ENCODE measurements at places on chromosomes 4 and X. TPM values are rescaled to one million over a fixed set of nuclear protein-coding genes. Genes with fewer than 3 reads are reported as not detected.

FRMPD3 gene
- 0.54 TPM for total RNA-seq

DNA sequence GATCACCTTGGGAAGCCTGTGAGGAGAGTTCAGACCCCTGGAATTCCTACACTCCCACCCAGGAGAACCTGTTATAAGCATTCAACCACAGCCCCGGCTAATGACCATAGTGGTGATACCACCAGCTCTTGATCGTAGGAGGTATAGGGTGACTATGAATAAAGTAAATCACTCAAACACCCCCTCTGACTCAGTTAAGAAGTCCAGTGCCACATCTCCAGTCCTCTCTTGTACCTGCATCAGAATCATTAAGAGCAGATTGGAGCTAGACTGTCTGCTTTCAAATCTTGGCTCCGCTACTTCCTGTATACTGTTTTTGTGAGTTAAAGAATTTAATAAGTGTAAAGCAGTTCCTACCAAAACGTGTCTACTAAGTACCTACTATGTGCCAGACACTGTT lies 565.1 kb upstream of the DIPK2B start:
- no peak for DNase-seq

DNA sequence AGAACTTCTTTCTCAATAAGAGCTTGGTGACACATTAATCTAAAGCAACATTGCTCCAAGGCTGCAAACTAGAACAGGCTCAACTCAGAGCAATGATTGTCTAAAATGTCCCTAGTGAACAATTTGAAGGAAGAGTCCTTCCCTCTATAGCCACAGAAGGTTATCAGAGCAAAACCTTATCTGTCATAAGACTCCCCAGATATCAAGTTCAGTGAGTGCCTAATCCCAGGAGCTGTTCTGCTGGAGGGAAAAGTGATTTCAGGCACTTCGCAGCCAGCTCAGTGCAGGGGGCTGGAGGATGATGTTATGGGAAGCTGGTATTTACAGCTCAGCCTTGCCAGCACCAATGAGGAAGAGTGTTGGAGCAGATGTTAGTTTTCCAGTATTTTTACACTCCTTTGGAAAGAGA lies 497.5 kb downstream of the INPP4B start:
- DNase-seq: peak; percentile 21

GRID2 gene
- total RNA-seq: not detected

DNA sequence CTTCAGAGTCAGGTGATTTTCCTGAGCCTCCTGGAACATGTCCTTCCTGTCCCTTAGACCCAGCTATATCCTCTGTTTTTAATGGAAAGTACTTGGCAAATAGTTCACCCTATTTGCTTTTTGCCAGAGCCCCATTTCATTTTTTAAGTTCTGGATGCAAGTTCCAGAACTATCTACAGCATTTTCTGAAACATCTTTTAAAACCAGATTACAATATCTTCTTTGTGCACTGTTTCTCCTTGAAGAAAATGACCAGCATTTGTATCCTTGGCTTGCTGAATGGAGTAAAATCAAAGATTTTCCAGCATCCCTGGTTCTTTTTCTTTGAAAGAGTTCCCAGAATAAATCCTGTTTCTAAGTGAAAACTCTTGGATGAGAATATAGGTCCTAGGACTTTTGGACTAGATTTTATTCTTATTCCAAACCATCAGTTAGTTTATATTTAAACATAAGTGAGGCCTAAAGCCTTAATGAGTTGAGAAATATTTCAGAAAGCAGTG lies 224.3 kb downstream of the ANK2 start:
- DNase-seq: no peak

DNA sequence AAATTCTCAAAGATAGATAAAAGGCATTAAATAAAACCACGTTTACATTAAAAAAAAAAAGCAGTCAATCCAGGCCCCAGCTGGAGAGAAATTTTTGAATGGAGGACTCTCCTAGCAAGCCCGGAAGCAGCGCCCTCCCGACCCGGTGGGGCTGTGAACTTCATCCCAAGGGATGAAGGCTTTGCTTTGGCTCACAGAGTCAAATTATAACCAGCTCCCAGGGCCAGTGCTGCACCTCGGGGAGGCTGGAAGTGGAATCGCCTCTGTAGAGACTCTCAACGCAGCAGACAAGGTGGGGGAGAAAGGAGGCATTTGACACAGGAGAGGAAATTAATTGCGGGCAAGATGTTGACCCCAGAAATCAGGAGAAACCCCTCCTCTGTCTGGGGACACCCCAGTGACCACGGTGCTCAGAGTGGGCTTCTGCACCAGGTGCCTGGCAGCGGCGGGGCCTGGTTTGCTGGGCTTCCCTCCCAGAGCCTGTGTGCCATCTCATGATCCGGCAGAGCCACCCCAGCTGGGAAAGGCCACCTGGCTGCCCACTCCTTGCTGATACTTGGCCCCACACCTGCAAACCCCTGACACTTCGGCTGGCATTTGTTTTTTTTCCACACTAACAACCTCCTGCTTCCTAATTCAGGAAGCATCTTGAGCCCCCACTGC lies 71.7 kb downstream of the ABLIM2 start:
- DNase-seq: no peak

DNA sequence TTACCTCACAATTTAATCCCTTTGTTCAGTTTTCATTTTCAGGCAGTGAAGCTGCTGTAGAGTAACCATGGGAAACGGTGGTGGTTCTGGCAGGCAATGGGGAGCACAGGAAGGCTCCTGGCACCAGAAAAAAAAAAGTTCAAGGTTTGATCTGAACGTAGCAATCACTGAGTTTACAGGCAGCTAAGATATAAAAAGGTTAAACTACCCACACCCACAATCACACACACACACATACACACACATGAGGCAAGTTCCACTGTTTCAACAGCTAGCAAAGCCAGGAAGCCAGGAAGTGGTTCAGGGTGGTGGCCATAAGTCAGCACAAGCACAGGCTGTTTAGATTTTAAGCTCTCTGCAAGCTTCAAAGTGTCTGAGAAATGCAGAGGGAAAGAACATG lies at the start of gene SULT1B1:
Gene SULT1B1 (minus strand): TSS at position 166 of the 400 bp plus-strand sequence. CDS start 5,403 bp downstream, outside the sequence.
- no peak for DNase-seq

- DNase-seq: peak; percentile 21
Observed at GRCh38 chr4:48665555-48666186, 114.4 kb downstream of the FRYL start.

DNA sequence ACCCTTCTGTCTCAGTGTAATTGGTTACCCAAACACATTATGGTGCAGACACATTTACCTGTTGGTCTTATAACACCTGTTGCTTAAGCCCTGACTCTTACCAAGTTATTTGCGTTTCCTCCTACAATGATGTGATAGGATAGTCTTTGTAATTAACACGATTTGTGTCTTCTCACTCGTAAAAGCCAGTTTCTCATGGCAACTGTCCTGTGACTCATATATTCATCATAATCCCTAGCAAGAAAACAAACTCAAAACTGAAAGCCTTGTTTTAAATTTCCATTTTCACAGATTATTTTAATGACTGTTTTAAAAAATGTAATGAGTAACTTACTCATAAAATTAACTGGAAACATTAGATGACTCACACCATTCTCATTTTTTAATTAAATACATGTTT lies 495.2 kb downstream of the NLGN4X start:
- no peak for DNase-seq

- DNase-seq: no peak
Observed at GRCh38 chrX:49282647-49283011, 13.0 kb downstream of the PPP1R3F start.

DNA sequence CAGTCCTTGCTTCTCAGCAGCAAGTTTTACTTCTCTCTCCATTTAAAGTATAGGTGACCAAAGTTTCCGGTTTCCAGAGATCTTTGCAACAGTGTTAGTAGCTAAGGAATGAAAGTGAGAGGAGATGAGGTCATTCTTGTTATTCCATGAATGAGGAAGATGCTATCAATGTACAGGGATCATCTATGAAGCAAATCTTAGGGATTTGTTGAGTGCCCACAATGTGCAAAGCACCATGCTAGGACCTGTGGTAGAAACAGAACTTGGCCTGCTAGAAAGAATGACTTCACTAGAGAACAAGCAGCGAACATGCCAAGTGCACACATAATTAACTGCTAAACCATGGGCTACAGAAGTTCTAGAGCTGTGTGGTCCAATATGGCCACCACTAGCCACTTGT lies 112.5 kb downstream of the MID1 start:
- DNase-seq: no peak

CCDC110 gene
- total RNA-seq: 0.98 TPM

- DNase-seq: no peak
Observed at GRCh38 chrX:129544780-129545179, 4.7 kb downstream of the OCRL start.

PAK3 gene
- total RNA-seq: not detected

DNA sequence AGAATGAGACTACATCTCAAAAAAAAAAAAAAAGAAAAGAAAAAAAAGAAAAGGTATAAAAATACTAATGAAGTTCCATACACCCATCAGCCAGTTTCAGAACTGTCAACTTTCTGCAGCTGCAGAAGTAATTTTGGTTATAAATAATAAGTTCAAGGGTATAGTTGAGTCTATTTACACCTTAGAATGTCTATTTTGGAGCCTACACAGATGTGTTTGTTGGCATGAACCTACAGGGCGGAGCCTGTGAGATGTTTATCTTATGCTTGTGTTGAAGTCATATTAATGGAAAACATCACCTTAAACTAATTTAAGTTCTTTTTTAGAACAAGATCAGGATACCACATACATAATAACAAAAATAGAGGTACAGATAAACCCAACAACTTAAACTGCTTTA lies 85.8 kb downstream of the RAPGEF2 start:
- no peak for DNase-seq

DNA sequence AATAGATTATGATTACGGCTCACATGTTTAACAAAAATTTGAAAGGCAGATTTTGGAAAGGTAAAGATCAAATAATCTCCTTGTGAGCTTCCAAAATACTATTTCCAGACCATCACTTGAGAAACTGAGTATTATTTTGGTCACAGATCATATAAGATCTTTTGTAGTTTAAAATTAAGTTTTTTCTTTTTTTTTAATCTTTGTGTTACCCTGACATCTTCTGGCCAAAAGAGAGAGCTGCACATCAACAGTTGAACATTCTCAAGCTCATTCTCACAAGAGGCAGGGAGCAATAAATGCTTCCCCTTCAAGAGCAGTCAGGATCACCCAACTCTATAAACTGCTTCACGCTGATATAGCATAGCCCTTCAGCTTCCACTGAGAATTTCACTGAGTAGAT lies 15.9 kb downstream of the TMEM192 start:
- peak; percentile 15 for DNase-seq

DNA sequence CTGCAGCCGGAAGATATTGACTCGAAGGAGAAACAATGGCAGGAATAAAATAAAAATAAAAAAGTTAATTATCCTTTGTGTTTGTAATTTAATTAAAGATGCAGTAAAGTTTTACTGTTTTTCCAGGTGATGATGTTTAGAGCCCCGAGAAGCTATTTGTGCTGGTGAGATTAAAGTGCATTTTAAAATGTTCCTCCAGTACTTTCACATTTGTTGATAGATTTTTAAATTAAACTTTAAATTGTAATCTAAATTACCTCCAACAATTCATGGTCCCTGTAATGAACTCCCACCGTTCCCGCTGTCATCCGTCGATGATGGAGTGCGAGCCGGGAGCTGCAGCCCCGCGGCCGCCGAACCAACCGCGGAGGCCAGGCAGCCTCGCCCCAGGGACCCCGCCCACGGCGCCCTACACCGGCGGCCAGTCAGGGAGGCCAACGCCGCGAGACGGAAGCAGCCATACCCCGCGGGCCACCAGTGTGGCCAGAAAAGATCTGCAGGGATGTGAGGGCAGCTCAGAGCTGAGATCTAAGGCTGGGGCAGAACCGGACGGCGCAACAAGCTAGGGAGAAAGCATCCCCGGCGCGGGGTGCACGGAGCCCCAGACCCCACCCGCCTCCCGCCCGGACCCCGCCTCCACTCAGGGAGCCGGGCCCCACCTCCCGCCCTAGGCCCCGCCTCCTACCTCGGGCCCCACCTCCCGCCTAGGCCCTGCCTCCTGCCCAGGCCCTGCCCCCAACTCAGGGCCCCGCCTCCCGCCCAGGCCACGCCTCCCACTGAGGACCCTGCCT lies 104.0 kb downstream of the FAM53A start:
- peak; percentile 80 for DNase-seq

FDCSP gene
- total RNA-seq: not detected

- peak; percentile 73 for DNase-seq
Observed at GRCh38 chr4:90958256-90958895, 831.2 kb downstream of the CCSER1 start.

All from Caki2 (cell line).